ENCODE measurements at places on chromosomes 12 and 14. TPM values are rescaled to one million over a fixed set of nuclear protein-coding genes. Genes with fewer than 3 reads are reported as not detected.

The STYX gene
- 16.0 TPM for total RNA-seq

The CCND2 gene
- total RNA-seq, result 151 TPM

The SVOP gene
- total RNA-seq, result not detected

The KRT8 gene
- 271 TPM for total RNA-seq

The KRT82 gene
- total RNA-seq, result not detected

The LRCOL1 gene
- not detected for total RNA-seq

The ASCL1 gene
- not detected for total RNA-seq

The MYO1A gene
- 0.08 TPM for total RNA-seq

The TMTC1 gene
- total RNA-seq, result 60.1 TPM
